ENCODE measurements at places on chromosomes 6 and 20.
A peak's percentile ranks its signal among the peaks of the same experiment; 100 is the strongest.

GRCh38 chr6:3259491-3259958, 778 bp downstream of the PSMG4 start:
- peak; percentile 69 for DNase-seq

GRCh38 chr6:140909625-140910024, 1223.1 kb upstream of the GJE1 start:
- no peak for DNase-seq

DNA sequence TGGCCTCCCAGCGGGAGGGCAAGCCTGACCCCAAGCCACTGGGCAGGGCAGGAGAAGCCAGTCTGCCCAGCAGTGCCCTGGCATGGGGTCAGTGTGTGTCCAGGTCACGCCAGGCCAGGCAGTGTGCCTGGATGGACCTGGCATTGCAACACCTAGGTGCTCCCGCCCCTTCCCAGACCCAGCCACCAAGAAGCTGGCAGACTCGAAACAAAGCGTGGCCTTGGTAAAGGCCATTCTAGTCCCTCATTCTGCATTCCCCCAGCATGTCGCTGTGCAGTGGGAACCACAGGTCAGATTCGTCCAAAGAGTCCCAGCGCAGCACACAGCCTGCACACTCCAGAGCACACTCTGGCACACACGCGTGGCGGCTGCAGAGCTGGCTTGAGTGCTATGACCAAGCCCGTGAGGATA, 19.3 kb upstream of the APMAP start:
- no peak for DNase-seq

DNA sequence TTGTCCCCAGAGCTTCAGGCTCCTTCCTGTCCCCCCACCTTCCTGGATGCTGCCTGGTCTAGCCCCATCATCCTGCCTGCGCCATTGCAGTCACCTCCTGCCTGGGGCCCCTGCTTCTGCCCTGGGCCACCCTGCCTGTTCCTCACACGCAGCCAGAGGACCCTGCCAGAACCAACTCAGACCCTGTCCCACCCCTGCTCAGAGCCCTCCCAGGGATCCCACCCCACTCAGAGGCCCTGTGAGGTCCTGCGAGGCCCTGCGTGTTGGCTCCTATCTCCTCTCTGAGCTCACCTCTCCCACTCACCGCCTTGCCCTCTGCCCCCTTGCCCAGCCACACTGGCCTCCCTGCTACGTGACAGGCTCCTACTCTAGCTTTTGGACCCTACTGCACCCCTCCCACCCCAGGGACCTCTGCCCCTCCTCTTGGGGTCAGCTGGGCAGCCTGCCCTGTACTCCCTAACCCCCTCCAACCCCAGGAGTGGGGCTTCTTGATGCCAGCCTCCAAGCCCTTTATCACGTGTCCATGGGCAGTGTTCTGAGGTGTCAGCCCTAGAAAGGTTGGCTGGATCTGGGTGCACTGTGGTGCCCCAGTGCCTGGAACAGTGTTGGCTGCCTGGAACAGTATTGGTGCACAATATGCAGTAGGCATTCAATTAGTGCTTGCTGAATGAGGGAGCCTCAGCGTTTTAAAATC, 68.3 kb downstream of the CEBPB start:
- DNase-seq = no peak

- no peak for DNase-seq
These were observed 8.6 kb upstream of the YTHDF1 start for GRCh38 chr20:63224412-63225081.

- DNase-seq = no peak
These were observed 228.9 kb downstream of the ALDH8A1 start for GRCh38 chr6:134721060-134721405.

DNA sequence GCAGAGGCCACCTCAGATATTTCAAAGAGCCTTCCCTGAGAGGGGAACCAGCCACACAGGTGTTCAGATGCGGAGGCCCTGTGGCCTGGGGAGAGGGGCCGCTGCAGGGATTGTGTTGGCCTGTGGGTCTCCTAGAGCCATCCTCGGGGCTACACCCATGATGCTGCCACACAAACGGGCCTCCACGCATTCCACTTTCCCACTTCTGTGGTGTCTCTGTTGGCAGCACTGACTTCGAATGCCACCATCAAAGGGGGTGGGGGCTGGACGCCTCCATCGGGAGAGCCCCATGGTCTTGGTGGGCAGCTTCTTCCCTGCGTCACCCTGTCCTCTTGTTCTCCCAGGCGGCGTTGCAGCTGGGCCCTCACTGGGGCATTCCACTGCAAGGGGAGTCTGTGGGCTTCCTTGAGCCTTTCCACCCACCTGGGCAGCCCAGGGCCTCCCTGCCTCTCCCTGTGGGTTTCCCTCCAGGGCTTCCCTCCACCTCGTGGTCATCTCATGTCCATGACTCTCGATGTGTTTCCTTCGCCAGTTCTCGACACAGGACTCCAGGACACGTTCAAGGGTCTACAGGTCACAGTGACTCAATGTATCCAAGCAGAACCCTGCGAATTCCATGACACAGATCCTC, 145.5 kb downstream of the ERMARD start:
- no peak for DNase-seq

All from Ammon's horn (tissue), 1 donor.